ENCODE measurements at places on chromosomes 3 and 15. TPM values are rescaled to one million over a fixed set of nuclear protein-coding genes. Genes with fewer than 3 reads are reported as not detected.

GRCh38 chr3:52317208-52318000 lies 1.3 kb downstream of the DNAH1 start:
- DNase-seq, result peak; percentile 54

Gene BAHD1
- 9.5 TPM for total RNA-seq

Gene KLHL40
- total RNA-seq, result not detected

GRCh38 chr3:55427739-55428138 lies 59.4 kb downstream of the WNT5A start:
- no peak for DNase-seq

GRCh38 chr3:121895736-121896135 lies 1.5 kb downstream of the SLC15A2 start:
- DNase-seq, result no peak

- no peak for DNase-seq
These were observed 1109.2 kb upstream of the ALCAM start for GRCh38 chr3:104257486-104257885.

Gene CCR5
- not detected for total RNA-seq

DNA sequence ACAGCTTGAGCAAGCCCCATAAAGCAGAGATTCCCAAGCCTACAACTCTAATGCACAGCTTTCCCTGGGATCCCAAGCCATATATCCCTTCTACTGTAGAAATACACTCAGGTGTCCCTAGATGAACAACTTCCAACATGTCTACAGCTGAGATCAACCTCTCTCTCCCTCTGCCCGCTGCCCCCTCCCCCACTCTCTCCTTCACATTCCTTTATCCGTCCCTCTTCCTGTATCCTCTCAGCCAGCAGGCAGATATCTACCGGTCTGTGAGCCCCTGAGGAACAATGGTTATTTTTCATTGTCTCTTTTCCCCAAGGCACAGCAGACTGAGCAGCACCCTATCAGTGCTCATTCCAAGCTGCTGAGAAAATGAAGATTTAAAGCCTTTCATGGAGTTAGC lies 138.6 kb downstream of the SUCLG2 start:
- peak; percentile 21 for DNase-seq

DNA sequence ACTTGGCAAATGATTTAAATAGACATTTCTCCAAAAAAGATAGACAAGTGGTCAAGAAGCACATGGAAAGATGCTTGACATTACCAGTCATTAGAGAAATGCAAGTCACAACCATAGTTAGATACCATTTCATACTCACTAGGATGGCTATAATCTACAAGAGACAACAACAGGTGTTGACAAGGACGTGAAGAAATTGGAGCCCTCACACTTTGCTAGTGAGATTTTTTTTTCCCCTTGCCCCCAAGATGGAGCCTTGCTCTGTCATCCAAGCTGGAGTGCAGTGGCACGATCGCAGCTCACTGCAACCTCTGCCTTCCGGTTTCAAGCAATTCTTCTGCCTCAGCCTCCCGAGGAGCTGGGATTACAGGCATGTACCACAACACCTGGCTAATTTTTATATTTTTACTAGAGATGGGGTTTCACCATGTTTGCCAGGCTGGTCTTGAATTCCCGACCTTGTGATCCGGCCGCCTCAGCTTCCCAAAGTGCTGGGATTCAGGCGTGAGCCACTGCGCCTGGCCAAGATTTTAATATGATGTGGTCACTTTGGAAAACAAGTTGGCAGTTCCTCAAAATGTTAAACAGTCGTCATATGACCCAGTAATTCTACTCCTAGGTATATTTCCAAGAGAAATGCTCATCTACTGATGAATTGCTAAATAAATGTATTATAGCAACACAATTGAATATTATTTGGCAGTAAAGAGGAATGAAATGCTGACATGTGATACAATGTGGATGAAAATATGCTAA lies 103.3 kb downstream of the ATG7 start:
- DNase-seq, result no peak

- DNase-seq, result no peak
These were observed 1.9 kb upstream of the DISP2 start for GRCh38 chr15:40355976-40356585.

DNA sequence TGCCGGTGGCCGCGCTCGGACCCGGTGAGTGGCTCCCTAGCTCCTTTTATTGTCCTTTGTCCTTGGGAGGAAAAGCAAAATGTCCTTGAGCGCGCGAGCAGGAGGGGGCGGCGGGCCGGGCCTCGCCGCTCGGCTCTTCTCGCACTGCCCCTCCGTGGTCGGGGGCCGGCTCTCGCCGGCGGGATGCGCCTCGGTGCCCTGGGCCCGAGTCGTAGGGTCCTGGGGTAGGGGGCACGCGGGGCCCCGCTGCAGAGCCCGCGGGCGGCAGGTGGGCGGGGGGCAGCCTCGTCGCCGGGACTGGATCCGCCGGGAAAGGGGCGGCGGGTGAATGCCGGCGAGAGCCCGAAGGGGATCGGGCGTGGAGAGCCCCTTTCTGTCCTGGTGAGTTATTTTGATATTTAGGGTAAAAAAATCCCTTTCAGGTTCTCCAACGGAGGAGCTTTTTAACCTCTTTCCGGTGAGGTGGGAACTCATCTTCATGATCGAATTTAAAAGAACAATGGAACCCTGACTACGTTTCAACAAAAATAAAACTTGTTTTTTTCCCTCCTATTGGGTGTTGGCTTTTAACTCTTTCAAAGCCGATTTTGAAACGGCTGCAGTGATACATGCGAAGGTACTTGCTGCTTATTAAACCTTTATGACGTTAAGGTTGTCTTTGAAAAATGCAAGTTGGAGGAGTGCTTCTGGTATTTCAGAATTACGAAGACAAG lies 16.8 kb upstream of the CHD2 start:
- DNase-seq, result peak; percentile 57

Data from dermis blood vessel endothelial cell (primary cell).